Mesothelial cell of epicardium (in vitro differentiated cells): ENCODE measurements at places on chromosomes 5 and 9. TPM values are rescaled to one million over a fixed set of nuclear protein-coding genes. Genes with fewer than 3 reads are reported as not detected.

PCDHA12 gene
- total RNA-seq: 22.5 to 22.8 TPM (median 22.5 TPM) in 3 replicates

DNA sequence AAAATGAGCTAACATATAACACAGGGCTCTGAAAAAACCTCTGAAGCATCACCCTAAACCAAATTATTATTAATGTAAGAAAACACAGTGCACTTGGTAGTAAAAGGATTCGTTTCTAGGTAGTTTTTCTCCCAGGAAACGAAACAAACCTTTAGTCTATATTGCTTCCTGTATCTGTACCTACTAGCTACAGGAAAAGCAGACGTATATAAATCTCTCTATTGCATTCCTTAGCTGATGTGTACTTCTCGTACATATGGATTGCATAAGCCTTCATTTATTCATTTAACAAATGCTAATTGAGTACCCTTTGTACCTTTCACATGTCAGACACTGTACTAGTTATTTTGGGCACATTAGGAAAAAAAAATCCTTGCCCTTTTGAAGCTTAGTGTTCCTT lies 85.0 kb upstream of the RASA1 start:
- DNase-seq: no peak

GRCh38 chr5:350355-350754 lies 28.8 kb downstream of the AHRR start:
- H3K27me3 ChIP-seq: peaks cover 32% of the 10 kb centered on the region
- H3K4me1 ChIP-seq: no peaks in the 10 kb centered on the region
- peaks cover 10% of the 10 kb centered on the region for H3K36me3 ChIP-seq
- no peak overlapping the region for H3K27ac ChIP-seq
- H3K4me3 ChIP-seq: no peak overlapping the region

ERCC6L2 gene
- total RNA-seq: 58.3 to 63.1 TPM (median 59.3 TPM) in 3 replicates

SPATA31A3 gene
- not detected in 3 replicates for total RNA-seq

DNA sequence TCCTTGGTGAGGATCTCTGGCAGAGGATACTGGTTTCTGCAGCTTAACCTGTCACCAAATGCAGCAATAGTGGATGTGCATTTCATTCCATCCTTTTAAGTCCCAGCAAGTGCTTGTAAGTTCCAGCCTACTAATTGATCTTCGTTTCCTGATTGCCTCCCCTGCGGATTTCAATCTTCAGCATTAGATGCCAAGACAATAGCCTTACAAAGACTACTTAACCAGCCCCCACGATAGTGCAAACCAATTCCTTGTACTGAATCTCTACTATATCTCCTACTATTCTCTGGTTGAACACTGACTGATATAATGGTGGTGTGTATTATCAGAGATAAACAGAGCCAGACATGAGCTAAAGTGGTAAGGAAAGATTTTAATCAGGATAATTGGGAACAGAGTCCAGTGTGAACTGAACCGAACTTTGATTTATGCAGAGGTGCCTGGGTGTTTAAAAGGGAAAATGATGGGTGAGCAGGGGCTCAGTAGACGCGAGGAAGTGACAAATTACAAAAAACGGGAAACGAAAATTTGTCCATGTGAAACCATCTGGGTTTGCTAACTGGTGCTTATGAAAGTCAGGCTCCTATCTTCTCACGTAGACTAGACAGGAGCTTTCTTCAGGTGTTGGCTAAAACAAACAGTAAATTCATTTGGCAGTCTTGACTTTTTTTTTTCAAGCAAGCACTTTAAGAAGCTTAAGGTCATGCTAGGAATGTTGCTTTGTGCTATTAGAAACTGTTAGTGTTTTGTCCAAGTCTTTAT lies 106.9 kb upstream of the ST8SIA4 start:
- H3K4me1 ChIP-seq: peaks cover 2% of the 10 kb centered on the region
- H3K27ac ChIP-seq: no peak overlapping the region
- no peak for DNase-seq
- no peak overlapping the region for H3K4me3 ChIP-seq
- peaks cover 3% of the 10 kb centered on the region for H3K36me3 ChIP-seq
